Effector CD4-positive, alpha-beta T cell (primary cell): ENCODE measurements at places on chromosomes 12 and 14.
A peak's percentile ranks its signal among the peaks of the same experiment; 100 is the strongest.

- no peak for DNase-seq
Measured at GRCh38 chr14:61691495-61691894, 3.8 kb upstream of the HIF1A start.

DNA sequence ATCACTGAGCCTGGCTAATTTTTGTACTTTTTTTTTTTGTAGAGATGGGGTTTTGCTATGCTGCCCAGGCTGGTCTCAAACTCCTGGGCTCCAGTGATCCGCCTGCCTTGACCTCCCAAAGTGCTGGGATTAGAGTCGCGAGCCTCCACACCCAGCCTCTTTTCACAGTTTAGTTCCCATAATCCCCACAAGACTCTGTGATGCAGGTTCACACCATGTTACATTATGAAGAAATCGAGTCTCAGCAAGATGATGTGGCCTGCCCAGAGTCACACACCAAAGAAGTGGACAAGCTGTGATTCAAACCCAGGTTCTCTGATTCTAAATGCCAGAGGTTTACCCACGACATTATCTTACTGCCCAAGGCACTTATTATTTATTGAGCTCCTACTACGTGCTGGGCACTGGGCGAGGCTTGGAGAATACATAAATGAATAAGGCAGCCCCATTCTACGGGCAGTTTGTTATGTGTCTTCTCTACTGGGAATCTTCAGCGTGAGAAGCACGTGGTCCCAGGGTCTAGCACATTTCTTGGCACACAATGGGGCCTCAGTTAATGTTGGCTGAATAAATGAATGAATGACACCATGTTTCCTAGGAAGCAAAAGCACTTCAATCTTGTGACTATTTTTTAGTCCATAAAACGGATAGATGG, 23.5 kb upstream of the OASL start:
- DNase-seq = no peak

GRCh38 chr14:104845033-104845666, 19.9 kb upstream of the CEP170B start:
- no peak for DNase-seq

- no peak for DNase-seq
Measured at GRCh38 chr14:58283730-58284129, 14.6 kb upstream of the ARID4A start.

- DNase-seq = no peak
Measured at GRCh38 chr14:64541972-64542835, 1.7 kb downstream of the HSPA2 start.

DNA sequence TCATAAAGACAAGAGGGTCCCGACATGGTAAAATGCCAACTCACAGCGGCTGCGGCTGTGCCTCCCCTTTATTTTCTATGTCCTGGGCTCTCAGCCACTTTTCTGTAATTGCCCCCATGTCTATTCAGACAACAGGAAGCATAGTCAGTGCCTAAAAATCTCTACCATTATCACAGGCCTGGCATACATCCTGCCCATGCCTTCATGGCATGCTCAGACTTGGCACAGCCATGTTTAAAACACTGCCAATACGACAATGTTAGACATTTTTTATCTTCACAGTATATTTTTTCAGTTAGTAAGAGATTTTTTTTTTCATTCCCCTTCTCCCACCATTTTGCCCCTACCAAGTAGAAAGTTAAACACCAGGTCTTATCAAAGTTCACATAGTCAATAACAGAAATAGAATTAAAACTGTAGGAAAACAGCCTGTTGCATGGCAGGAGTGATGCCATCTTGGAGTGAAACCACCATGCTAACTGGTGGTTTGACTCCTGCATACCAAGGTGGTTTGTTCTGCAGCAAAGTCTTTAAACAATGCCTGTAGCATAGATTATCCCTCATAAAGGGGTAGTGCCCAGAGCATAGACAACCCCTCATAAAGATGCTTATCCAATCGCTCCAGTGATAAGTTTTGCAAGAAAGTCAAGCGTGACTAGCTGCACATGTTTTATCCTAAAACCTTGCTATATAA, 18.9 kb upstream of the CERS5 start:
- DNase-seq = no peak

DNA sequence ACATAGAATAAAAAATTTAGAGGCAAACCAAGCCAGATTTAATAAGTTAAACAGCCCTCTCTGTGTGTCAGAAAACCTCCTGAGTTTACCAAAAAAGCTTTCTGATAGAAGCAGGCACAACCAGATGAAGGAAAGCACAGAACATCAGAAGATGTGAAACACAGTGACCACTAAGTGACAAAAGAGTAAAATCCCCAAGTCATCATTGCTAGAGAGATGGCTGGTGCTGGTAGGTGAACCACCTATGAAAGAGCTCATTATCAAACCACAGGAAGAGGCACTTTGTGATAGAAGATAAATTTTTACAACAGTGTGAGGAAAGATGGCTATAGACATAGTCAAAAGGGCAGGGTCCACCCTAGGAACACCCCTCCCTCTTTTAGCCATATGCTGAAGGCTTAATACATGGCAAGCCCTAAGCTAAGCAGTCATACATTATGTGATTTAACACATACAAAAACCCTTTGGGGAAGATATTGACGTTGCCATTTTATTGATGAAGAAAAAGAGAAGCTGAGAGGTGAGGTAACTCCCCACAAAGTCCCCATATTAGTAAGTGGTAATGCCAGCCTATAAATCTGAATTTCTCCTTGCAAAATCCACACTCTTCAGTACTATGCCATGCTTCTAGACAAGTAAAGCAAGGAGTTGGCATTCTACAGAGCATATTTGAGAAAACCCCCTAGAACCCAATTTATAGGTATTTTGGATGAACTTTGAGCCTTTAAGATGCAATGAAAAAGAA, 449.9 kb downstream of the LRIG3 start:
- no peak for DNase-seq

DNA sequence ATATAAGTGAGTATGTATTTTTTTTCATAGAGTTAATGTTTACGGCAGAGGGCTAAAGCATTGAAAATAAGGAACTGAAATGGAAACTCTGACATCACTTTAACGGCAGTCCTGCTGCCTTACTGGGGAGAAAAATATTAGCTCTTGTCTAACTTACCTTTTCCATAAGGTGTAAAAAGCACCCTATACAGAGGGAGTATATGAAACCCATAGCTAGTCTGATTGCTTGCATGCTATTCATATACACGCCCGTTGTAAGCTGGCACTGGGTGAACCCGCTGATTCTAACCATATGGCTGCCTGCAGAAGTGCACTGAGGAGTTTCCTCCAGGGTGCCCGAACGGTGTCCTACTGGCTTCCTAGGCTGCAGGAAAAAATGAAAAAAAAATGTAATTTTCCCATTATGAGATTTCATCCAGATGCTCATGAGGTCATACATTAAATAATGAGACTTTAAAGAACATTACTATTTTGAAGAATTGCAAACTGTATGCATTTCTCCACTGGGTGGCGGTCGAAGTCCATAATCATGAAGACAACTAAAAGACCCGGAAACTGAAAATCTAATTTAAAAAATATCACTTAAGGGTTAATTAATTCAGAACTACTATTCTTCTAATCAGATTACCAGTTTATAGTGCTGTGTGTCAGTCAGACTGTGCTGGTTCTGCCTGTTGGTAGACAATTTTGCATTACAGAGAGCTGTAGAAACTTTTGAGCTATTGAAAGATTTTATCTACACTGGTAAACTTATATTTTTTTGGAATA, 144.7 kb downstream of the ALX1 start:
- DNase-seq = no peak

DNA sequence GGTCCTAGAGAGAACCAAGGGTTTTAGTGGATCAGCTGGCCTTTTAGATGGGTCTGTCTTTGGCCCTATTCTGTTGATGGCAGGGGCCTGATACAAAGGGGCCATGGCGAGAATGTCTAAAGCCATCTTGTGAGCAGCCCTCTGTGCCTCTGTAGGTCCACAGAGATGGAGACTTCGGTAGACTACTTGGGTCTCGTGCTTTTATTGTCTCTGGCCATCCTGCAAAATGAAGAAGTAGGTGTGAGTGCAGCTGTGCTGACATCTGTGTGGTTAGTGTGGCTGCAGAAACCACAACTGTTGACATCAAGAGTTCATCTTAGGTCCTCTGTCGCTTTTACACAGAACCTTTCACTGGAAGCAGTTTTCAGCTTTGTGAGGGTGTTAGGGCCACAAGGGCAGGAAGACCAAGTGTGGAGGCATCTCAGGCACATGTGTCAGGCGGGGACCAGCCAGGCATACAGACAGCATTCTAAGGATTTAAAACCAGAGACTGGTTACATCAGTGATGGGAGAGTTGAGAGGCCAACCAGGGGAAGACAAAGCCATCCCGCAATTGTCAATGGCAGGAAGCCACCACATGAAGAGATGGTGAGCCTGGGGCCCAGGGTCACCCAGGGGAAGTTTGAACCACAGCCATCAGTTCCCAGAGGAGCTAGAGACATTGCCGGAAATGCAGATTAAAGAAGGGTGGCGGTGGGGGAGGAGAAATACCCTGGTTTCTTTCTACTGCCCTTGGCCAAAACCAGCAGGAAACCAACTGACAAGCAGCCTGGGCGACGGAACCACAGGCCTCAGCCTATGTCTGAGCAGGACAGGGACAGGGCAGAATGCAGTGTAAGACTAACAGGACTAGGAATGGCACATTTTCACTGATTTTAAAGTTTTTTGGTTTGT, 13.0 kb upstream of the TPCN1 start:
- DNase-seq = peak; percentile 41

DNA sequence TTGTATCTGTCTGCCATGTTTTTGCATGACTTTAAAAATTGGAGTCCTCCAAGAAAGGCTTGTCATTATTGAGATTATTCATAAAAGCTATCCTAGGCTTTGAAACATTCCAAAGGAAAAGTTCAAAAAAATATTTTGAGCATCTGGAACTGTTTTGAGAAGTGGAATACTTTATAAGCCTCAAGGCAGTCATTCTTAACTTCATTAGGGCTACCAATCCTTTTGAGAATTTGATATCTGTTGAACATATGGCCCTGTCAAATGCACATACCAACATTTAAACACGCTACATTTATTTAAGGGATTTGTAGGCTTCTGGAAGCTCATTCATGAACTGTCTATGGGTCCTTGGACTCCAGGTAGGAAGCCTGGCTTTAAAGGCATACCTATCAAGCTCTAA, 77.0 kb downstream of the TMEM117 start:
- no peak for DNase-seq

GRCh38 chr12:52070185-52070925, 577 bp downstream of the ATG101 start:
- DNase-seq = no peak

DNA sequence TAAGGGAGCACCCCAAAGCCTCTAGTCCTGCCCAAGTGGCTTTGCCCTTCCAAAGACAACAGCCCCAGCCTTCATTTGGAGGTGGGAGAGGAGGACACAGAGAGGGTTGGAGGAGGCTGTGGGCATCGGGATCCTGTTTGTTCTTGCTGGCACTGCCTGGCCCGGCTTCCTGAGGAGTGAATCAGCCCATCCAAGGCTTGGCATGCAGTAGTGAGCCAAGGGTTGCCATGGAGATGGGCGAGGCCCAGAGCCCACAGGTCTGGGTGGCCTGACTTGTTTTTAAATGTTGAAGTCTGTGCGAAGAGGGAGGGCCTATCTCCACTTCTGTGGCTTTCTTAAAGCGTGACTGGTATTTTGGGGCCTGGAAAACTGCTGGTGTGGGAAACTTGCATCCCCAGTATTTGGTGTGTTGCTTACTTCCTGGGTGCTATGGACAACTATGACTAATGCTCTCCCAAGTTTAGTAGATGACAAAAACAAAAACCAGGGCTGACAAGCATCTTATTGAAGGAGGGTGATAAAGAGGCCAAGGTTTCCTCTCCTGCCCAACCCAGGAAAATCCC, 15.8 kb downstream of the CD9 start:
- DNase-seq = no peak

DNA sequence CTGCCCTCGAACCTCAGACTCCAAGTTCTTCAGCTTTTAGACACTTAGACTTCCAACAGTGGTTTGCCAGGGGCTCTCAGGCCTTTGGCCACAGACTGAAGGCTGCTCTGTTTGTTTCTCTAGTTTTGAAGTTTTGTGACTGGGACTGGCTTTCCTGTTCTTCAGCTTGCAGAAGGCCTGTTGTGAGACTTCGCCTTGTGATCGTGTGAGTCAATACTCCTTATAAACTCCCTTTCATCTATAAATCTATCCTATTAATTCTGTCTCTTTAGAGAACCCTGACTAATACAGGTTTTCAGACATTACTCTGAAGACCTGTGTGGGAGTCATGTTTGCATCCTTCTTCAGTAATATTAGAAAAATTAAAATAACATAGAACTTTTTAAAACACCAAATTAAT, 289.1 kb downstream of the RMST start:
- no peak for DNase-seq

DNA sequence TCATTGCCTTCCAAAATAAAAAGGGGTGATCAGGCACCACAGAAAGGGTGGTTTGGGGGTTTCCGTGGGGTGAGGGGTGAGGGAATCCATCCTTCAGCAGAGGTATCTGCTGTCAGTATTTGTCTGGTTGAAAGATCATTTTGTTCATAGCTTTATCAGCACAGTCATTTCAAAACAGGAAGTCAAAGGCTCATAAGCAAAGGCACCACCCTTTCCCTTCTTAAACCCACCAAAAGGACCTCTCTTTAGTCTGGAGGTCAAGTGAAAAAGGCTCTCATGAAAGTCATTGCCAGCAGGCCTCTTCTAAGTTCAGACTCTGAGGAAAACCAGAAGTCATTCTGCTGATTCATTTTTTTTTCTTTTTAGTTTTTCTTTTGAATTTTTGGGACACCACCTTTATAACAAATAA, 6.2 kb downstream of the CHST11 start:
- peak; percentile 49 for DNase-seq

- DNase-seq = no peak
Measured at GRCh38 chr14:58712357-58712756, 74.6 kb downstream of the DACT1 start.

DNA sequence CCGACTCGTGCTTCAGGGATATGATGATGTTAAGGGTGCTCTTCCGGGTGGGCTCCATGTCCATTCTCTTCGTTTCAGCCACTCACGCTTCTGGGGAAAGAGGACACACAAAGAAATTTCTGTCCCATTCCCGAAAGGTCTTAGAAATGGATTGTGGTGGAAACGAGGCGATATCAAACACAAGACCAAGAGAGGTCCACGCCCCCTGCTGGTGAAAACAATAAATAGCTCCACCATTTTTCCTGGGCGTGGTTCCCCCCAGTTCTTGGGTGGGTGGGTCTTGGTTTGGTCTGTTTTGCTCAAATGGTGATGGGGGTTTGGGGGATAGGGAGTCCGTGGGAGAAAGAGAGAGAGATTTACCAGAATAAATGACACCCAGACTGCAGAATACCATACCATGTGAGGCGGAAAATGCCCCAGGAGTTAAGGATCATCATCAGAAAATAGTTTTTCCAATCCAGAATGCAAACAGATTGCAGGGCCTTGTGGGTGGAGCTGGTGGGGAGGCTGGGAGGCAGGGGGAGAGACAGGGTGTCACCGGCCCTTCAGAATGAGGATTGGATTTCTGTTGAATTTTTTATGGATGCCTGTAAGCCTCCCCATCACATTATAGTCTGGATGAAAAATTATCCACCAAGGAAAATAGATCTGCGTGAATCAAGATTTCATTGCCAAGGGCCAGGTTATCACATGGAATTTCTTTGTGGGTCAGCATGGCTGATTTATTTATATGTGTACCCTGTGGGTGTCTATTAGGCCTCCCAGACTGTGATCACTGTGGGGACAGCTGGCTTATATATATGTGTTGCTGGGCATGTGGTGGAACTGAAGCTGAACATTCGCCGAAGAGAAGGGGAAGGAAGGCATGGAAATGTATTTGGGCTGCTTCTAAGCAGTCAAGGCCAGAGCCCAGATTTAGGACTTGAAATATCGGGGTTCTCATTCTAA, 55.8 kb downstream of the SRRM4 start:
- DNase-seq = no peak
